T-cell (primary cell): ENCODE measurements at places on chromosomes 7 and 10.

DNA sequence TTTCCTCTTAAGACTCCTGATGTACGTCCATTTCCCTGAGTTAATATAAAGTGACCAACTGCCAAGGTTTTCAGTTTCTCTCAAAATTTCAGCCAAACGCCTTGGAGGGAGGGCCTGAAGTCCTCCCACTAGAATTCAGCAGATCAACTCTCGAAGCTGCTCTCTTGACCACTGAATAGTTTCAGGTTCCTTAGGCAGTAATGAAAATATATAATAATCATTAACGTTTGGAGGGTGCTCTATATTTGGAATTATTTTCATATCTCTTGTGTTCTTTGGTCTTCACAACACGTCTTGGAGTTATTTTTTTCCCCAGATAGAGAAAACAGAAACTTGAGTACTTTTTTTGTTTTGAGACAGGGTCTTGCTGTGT is 123.6 kb upstream of the SFMBT2 start:
- DNase-seq, result no peak

DNA sequence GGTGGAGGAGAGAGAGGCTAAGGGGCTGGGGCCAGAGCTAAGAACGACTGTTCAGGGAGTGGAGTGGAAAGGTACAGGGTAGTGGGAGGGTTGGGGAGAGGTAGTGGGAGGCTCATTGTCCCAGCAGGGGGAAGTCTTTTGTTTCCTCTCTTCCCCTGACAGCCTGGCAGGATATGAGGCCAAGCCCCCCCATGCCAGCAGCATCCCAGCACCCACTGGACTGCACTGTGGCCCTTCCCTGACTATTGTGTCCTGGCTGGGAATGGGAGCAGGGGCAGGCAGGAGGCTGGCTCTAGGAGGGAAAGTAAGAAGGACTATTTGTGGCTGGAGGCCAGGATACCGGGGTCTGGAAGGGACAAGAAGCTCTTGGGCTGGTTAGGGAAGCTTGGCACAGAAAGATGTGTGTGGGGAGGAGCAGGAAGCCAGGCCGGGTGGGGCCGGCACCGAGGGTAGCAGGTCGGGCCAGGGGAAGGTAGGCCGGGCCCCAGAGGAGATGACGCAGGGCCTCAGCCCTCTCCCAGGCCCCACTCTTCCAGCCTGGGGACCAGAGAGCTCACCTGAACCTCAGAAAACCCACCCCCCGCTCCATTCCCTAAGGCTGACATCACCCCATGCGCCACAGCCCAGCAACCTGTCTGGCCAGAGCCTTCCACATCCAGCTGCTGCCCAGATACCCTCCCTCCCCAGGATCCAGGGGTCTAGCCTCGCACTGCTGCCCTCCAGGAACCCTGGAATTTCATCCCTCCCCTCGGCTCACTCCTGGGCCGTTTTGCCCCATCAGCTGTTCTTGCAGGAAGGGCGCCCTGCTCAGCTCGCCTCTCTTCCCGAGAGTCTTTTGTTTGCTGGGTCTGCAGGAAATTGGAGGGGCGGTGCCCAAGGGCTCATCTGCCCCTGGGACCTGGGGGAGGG is 8.8 kb upstream of the EPHB4 start:
- no peak for DNase-seq

GRCh38 chr10:71946700-71947099 is 17.5 kb upstream of the CHST3 start:
- DNase-seq, result no peak

- no peak for DNase-seq
These were observed 58.5 kb upstream of the INPP5A start for GRCh38 chr10:132479024-132479602.
